NCI-H774 (cell line): ENCODE measurements at places on chromosomes 4 and X.

- no peak for DNase-seq
Observed at GRCh38 chr4:80526697-80527096, 191.2 kb downstream of the CFAP299 start.

GRCh38 chr4:31968842-31969241 is 1248.7 kb downstream of the PCDH7 start:
- no peak for DNase-seq

DNA sequence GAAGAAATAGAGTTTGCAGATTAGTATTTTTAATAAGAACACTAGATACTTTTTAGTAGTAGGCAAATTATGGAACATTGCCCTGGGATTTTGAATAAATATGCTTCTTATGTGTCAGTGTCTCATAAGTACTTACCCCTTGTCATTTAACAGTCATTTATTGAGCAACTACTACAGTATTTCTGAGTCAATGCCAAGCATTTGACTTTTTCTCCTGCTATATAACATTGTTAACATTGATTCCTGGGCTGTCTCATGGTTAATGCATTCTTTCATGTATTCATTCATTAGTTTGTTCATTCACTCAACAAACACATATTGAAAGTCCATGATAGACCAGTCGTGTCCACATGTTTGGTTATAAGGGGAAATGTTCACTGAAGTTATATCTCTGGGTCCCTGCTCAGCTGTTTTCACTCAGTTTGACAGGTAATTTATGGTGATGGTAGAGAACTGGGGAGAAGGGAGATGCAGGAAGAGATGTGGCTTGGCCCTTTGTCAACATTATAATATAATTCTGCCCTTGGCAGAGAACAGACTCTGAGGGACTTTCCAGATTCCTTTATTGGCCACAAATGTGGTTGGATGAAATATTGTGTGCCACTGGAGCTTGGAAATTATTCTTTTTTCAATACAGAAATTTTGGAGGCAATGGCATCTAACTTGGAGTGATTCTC is 49.8 kb downstream of the OSTC start:
- DNase-seq, result no peak

DNA sequence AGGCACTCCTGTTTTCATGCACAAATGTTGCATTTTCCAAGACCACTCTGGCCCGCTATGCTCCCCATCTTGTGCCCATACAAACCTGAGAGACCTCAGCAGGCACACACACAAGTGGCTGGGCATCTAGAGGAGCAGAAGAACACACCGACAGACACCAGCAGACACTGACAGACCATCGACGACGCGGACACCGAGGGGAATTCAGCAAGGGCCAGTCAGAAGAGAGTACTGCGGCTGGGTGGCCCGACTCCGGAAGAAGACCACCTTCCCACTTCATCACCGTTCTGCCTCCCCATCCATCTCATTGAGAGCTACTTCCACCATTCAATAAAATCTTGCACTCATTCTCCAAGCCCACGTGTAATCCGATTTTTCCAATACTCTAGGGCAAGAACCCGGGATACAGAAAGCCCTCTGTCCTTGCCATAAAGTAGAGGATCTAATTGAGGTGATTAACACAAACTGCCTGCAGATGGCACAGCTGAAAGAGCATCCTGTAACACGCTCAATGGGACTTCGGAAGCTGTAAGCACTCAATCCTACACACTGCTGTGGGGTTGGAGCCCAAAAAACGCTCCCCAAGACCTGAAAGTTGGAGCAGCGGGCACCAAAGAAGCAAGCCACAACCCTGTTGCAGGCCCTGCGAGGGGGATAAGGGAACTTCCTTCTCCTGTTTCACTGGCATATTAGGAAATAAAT is 780.9 kb downstream of the ARAP2 start:
- no peak for DNase-seq

DNA sequence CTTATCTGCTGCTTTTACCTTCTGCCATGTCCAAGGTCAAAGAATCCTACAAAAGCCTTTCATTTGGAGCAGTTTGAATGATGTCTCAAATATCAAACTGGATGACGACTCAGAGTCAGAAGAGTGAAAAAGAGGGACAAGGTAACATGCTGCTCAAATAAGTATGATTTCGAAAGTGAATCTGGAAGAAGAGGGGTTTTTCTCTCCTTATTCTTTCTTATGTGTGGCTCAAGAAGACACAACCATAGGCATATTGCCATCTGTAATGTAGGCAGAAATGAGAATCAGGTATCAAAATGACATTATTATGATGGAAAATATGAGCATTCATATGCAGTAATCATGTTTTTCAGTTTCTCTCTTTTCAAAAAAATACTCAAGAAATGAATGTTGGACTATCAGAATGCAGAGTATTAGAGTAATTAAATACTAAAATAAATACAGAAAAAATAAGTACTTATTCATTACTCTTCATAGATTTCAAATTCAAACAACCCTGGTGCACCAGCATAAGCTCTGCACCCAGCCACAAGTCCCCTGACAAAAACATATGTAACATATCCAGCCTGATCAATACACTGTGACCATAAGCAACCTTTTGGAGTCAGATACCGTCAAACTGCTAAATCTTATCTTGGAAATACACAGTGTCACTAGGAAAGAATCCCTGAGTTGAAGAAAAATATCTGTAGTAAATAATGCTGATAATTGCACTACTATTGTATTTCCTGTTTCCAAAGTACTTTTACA is 468.6 kb downstream of the INPP4B start:
- DNase-seq, result no peak

DNA sequence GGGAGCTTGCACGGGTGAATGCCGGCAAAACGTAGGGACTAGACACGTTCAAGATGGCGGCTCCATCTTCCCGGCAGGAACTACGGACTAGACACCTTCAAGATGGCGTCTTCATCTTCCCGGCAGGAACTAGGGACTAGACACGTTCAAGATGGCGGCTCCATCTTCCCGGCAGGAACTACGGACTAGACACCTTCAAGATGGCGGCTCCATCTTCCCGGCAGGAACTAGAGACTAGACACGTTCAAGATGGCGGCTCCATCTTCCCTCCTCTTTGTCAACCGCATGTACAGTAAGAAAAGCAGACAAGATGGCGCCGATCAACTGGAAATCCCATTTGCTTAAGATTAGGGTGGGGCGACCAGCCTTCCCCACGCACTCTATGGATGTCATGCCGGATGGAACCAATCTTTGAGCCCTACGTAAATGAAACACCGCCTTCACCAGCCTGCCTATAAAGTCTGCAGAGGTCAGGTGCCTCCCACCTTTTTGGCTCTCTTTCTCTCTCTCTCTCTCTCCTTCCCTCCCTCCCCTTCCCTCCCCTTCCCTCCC is 222.4 kb downstream of the CRLF2 start:
- DNase-seq, result peak; percentile 33

- no peak for DNase-seq
Observed at GRCh38 chrX:69142788-69143469, 22.3 kb downstream of the PJA1 start.

DNA sequence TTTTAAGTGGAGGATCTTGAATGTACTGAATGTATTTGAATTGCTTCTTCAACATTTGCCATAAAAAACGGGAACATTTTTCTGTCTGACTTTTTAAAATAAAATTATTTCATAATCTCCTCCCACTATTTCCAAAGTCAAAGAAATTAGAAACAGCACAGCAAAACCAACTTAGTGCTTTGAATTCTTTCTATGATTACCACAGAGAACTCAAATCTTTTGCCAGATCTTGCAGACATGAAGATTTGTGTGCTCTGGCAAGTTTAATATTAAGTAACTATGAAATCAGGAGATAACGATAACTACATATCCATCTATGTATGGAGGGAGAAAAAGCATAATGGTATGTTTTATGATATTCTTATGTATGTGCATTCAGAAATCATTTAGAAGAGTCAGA is 982.2 kb downstream of the PCDH7 start:
- no peak for DNase-seq

DNA sequence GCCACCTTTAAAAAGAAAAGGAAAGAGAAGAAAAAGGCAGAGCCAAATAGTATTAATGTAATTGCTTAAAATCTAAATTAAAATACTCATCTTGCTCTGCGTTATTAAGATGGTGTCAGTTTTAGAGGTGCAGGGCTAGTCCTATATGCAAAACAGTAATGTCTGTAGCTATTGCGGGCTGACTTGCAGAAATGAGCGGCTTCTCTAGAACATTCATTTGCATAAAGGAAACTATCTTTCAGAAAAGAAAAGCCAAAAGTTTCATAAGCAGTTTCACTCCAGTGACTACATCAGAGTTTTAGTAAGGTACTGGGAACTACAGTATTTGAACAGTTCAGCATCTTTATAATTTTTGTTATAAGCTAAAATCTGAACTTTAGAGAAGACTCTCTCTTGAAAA is 6.0 kb downstream of the SMAD1 start:
- DNase-seq, result no peak
